ENCODE measurements at places on chromosomes 7 and 10. TPM values are rescaled to one million over a fixed set of nuclear protein-coding genes. Genes with fewer than 3 reads are reported as not detected.
A peak's percentile ranks its signal among the peaks of the same experiment; 100 is the strongest.

DNA sequence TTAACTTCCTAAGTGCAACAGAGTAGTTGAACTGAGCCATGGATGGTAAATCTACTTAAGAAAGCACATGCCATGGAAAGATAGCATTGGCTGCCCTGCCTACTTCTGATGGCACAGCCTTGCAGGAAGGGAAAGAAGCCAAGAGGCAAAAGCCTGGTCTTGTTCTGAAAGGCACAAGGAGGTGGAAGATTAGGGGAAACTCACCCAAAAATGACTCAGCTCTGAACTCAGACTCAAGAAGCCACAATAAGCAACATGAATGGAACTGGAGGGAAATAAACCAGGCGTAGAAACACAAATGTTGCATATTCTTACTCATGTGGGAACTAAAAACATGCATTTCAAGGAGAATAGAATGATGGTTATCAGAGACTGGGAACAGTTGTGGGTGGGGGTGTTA, 20.8 kb upstream of the ALOX5 start:
- DNase-seq: no peak

GRCh38 chr10:21513405-21513788, 12.1 kb downstream of the SKIDA1 start:
- no peak for DNase-seq

DNA sequence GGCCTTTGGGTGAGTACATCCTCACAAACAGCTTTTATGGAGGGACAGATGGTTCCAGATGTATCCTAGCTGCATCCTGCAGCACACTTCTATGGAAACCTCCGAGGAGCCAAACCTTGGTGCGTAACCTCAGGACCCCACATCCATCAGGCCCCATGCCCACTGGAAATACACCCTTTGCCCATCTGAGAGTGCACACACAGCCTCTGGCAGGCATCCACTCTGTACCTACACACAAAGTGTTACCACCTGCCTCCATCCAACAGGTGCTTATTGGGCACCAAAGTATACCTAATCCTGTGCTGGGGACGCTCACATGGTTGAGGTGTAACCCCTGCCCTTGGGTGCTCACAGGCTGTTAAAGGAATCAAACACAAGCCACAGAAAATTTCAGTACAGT, 117.9 kb downstream of the ADCY1 start:
- DNase-seq: no peak

GRCh38 chr7:98841179-98841997, 28.4 kb downstream of the TMEM130 start:
- peak; percentile 69 for DNase-seq

PRXL2A gene
- total RNA-seq: not detected

IKZF1 gene
- total RNA-seq: not detected

TMEM140 gene
- not detected for total RNA-seq

PRTFDC1 gene
- total RNA-seq: 10.2 TPM

SMARCD3 gene
- total RNA-seq: 8.6 TPM

DNA sequence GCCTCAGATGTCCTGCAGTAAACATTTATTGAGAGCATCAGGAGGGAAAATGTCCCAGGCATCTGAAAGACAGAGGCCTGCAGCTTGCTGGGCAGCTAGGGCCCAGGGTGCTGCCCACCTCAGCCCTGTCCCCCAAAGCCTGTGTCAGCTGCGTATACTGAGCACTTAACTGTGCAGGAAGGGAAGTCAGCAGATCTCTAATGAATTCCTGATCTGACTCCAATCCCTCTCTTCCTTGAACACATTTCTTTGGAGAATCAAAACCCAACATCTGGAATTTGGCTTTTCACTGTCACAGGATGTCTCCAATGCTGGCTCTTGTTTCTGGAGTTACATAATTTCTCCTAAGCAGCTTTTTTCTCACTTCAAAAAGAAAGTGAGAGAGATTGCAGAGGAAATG, 364.7 kb upstream of the NFE2L3 start:
- DNase-seq: no peak

GRCh38 chr7:103660455-103661371, 214.7 kb upstream of the SLC26A5 start:
- peak; percentile 83 for DNase-seq

- no peak for DNase-seq
Observed at GRCh38 chr10:102651455-102652169, 7.3 kb downstream of the TRIM8 start.

CFAP70 gene
- total RNA-seq: 0.73 TPM

DNA sequence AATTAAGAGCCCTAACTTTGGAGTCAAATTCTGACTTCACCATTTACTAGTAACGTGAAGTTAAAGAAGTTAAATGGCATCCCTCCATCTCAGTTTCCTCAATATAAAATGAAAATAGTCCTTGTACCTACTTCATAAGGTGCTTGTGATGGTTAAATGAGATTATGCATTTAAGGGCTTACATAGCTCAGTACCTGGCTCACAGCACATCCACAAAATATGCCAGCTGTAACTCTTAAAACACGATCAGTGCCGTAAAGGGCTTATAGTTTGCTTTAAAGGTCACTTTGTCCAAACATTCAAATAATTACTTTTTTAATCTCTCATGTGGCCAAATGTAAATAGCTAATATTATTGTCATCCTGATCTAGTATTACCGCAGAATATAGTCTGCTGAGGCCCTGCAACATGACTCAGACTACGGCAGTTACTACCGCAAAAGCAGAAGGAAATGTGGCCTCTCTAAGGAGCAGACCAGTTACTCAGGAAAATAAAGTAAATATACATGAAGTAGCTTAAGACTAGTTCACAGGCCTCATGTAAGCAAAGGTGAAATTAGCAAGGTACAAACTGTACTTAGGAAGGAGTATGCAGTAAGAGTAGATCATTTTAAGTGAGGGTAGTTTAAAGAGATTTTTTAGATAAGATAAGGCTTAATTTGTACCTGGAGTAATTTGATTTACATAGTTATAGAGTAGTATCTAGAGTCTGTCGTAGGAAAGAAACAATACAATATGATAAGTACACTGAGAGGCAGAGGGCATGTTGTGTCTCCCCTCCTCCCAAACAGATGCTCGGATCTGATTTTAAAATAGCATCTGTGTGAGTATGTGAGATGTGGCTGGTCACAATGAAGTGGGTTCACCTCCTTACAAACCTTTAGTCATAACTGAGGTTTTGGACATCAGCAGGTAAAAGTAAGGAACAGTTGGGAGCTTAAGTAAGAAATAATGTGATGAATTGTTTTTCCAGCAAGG, 13.1 kb downstream of the CASP2 start:
- DNase-seq: peak; percentile 88

GRCh38 chr10:132865851-132866600, 76.3 kb downstream of the CFAP46 start:
- no peak for DNase-seq

SFTPA1 gene
- not detected for total RNA-seq

NSUN6 gene
- 6.0 TPM for total RNA-seq

DNA sequence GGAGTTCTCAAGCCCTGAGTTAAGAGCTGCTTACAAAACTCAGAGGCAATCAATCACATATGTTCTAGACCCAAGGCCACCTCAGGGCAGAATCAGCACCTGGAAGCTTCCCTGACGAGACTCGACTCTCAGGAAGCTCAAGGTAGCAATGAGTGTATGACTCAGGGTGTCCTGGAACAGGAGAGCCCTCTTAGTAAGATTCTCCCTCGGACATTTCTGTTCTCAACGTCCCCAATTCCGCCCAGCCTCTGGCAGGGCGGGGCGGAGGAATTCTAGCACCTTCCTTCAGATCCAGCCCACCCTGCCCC, 39.6 kb upstream of the PROSER2 start:
- peak; percentile 8 for DNase-seq

DNA sequence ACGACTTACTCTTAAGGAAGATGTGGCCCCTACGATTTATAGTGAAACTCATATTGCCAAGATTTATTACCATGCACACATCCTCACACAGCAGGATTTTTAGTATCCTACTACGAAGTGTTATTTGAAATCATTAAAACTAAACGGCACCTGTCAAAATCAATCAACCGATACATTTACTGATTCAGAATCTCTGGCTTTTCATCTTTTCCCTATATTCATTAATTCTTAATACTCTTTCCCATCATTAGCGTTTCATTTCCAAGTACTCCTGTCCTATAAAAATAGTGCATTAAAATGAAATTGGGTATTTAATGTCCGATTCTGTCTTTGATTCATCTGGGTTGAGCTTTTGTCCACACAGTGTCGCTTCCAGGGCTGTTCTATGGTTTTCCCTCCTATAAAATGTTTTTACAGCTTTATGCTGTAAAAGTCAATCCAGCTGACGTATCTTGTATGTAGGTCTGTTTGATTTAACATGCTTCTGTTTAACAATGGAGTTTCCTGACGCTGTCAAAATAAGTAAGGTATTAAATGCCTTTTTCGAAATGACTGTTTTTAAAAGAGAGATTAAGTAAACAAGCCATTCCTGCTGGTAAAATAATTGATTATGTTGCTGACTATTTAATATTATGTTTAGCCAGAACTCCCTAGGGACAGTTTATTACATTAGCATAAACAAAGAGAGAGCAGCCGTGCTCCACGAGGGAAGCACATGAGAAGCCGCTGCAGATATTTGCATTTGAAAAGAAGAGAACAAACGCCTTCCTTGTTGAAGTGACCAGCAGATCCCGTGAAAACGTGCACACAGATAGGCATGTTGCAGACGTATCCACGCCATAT, 22.3 kb upstream of the SFMBT2 start:
- no peak for DNase-seq

DNA sequence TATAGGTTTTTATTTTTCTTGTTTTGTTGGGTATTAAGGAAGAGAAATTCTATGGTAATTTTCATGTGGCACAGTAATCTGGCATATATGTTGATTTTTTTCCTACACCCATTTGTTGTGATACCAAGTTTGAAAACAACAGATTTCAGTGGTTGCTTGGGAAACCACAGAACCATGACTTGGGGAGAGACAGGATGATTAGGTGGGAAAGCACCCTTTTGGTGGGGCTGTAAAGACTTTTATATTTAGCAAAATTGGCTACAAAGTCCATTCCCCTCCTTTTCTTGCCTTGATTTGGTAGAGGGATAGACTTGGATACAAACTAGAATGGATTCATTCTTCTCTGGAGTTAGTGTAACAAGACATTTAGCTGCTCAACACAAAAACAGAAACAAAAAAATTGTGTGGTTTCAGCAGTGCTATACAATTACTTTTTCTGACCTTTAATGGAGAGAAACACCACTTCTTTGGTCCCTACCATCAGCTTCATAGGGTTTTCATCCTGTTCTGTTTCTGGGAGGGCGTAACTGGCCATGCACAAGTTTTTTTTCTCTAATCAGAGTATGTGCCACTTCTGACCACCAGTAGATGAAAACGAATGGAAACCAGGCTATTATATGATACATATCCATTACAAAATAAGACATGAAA, 52.7 kb downstream of the FIGNL1 start:
- DNase-seq: no peak

HEPACAM2 gene
- total RNA-seq: not detected

DENND2A gene
- 8.9 TPM for total RNA-seq

DNA sequence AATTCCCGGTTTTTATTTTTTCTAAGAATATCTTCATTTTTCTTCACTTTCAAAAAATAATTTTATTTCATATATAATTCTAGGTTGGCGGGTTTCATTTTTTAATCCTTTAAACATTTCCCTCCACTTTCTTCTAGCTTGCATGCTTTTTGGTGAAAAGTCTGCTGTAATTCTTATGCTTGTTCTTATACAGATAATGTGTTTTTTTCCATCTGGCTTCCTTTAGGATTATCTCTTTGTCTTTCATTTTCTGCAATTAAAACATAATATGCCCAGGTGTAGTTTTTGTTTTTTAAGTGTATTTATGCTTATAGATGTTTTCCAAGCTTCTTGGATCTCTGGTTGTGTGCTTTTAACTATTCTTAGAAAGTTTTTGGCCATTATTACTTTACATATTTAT, 341.3 kb upstream of the SEMA3C start:
- DNase-seq: peak; percentile 10

FRAT1 gene
- 4.1 TPM for total RNA-seq

GRCh38 chr7:27917119-27917518, 177.2 kb downstream of the TAX1BP1 start:
- DNase-seq: no peak

DNA sequence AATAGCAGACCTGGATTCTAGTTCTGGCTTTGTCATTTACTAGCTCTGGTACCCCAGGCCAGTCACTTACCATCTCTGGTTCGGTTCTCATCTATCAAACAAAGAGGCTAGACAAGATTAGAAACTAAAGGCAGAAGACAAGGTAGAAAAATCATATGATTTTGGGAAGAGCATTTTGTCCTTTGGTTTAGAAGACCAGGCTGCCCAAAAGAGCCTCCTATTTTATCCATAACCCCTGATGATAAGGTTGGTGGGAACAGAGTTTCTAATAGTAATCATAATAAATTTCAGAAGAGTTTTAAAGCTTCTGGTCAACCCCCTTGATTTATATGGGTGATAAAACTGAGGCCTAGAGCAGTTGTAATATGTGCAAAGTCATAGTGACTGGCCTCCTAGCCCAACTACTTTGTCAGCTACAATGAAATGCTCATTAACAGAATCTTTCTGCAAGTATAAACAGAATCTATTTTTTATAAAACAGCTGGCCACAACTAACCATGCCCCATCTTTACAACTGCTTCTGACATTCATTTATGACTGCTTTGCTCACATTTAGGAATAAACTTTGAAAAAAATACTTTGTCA, 23.4 kb downstream of the COX15 start:
- no peak for DNase-seq

OPN4 gene
- not detected for total RNA-seq

DNA sequence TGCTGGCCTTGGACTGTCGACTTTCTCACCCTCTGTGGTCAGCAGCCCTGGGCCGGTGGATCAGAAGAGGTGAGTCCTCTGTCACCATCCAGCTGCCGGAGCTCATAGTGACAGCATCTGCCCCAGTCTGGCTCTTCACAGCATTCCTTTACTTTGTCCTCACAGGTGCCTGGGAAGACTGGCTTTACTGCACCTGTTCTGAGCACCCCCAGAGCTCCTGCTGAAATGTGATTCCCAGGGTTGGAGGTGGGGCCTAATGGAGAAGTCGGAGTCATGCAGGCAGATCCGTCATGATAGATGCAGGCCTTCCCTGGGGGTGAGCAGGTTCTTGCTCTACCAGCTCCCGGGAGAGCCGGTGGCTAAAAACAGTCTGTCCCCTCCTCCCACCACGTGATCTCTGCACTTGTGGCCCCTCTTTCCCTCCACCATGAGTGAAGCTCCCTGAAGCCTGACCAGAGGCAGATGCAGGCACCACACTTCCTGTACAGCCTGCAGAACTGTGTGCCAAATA, 171.5 kb downstream of the ZMYND11 start:
- DNase-seq: no peak

DNA sequence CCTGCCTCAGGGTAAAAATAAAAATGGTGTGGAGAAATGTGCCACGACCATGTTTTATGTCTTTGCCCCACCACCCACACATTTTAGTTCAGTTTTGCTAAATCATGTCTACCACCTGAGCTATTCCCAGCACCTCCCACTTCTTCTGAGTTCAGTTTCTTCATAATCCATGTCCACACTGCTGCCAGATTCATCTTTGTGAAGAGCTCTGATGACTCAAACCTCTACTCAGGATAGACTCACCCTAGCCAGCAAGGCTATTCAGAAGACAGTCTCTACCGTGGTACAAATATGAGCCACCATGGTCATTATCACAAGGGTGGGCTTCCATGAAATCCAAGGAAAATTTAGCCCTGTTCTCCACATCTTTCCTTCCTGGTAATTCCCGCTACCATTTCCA, 231.1 kb upstream of the PRKCQ start:
- DNase-seq: no peak

SORCS1 gene
- total RNA-seq: 0.11 TPM

Measured in PC-3 (cell line).